Tibial nerve (tissue), 4 donors: ENCODE measurements at places on chromosomes 4 and X. TPM values are rescaled to one million over a fixed set of nuclear protein-coding genes. Genes with fewer than 3 reads are reported as not detected.

GRCh38 chr4:25299476-25300203, 12.9 kb upstream of the ZCCHC4 start:
- no peaks in the 10 kb centered on the region for H3K4me1 ChIP-seq
- no peak for DNase-seq
- no peak overlapping the region for H3K27ac ChIP-seq

DUX4 gene
- total RNA-seq: not detected

FATE1 gene
- not detected for total RNA-seq

EXOC1L gene
- not detected for total RNA-seq

JAKMIP1 gene
- 1.7 TPM for total RNA-seq

- H3K4me3 ChIP-seq: no peak overlapping the region
- no peaks in the 10 kb centered on the region for H3K27me3 ChIP-seq
- no peaks in the 10 kb centered on the region for H3K36me3 ChIP-seq
- no peak for DNase-seq
- H3K4me1 ChIP-seq: no peaks in the 10 kb centered on the region
- H3K27ac ChIP-seq: no peak overlapping the region
Measured at GRCh38 chr4:108636246-108636645, 14.2 kb upstream of the OSTC start.

DNA sequence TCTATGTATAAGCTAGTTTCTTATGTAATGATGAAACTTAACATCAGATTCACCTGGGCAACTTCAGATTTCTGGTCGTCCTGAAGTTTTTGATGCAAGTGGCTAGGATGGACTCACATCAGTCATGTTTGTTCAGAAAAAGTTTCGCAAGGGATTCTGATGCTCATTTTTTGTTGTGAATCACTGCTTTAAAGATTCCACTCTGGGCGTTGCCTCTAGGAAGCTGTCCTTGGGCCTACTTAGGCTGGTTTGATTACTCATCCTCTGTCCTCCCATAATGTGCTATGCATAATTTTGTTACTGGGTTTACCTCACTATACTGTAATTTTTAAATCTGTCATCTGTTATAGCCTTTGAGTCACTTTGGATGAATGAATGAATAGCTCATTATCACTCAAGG, 30.8 kb downstream of the HERC3 start:
- peaks cover 34% of the 10 kb centered on the region for H3K36me3 ChIP-seq
- H3K27me3 ChIP-seq: no peaks in the 10 kb centered on the region
- H3K27ac ChIP-seq: no peak overlapping the region
- no peak overlapping the region for H3K4me3 ChIP-seq
- H3K4me1 ChIP-seq: no peaks in the 10 kb centered on the region

GRCh38 chrX:40474205-40474626, 106.6 kb upstream of the ATP6AP2 start:
- no peak overlapping the region for H3K4me3 ChIP-seq
- H3K4me1 ChIP-seq: peaks cover 14% of the 10 kb centered on the region
- no peak for DNase-seq
- H3K27ac ChIP-seq: no peak overlapping the region
- peaks cover 10% of the 10 kb centered on the region for H3K27me3 ChIP-seq
- no peaks in the 10 kb centered on the region for H3K36me3 ChIP-seq

DNA sequence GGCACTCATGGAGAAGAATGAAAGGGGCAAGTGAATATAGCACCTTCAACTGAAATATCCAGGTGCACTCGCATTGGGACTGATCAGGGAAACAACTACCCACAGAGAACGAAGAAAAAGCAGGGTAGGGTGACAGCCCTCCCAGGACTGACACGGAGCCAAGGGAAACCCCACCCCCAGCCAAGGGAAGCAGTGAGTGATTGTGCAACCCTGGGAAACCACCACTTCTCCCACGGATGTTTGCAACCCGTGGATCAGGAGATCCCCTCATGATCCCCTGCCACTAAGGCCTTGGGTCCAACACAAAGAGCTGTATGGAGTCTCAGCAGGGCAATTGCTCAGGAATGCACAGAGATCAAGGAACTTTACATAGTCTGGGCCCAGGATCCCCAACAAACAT, 158.5 kb upstream of the HCCS start:
- no peaks in the 10 kb centered on the region for H3K4me1 ChIP-seq
- no peak overlapping the region for H3K4me3 ChIP-seq
- no peak overlapping the region for H3K27ac ChIP-seq
- no peaks in the 10 kb centered on the region for H3K27me3 ChIP-seq
- H3K36me3 ChIP-seq: no peaks in the 10 kb centered on the region
- no peak for DNase-seq

TKTL2 gene
- not detected for total RNA-seq

GRCh38 chr4:152626790-152627189, 53.0 kb downstream of the TMEM154 start:
- no peak overlapping the region for H3K4me3 ChIP-seq
- DNase-seq: no peak
- no peaks in the 10 kb centered on the region for H3K36me3 ChIP-seq
- peak overlapping the region; percentile 66 for H3K27ac ChIP-seq

USP17L28 gene
- total RNA-seq: not detected

HTR2C gene
- total RNA-seq: 0.66 TPM

ATP1B4 gene
- not detected for total RNA-seq

- H3K4me3 ChIP-seq: no peak overlapping the region
- no peaks in the 10 kb centered on the region for H3K27me3 ChIP-seq
- no peak overlapping the region for H3K27ac ChIP-seq
- no peaks in the 10 kb centered on the region for H3K36me3 ChIP-seq
- no peak for DNase-seq
- no peaks in the 10 kb centered on the region for H3K4me1 ChIP-seq
Measured at GRCh38 chr4:116099596-116099995, 985.8 kb downstream of the TRAM1L1 start.

KIF4A gene
- total RNA-seq: not detected

- no peaks in the 10 kb centered on the region for H3K36me3 ChIP-seq
- no peak overlapping the region for H3K27ac ChIP-seq
- DNase-seq: no peak
- no peaks in the 10 kb centered on the region for H3K4me1 ChIP-seq
- H3K4me3 ChIP-seq: no peak overlapping the region
- no peaks in the 10 kb centered on the region for H3K27me3 ChIP-seq
Measured at GRCh38 chr4:71222661-71223060, 116.2 kb upstream of the SLC4A4 start.

CCNB3 gene
- 3.5 TPM for total RNA-seq

GRCh38 chr4:36872679-36873078, 371.9 kb upstream of the NWD2 start:
- no peaks in the 10 kb centered on the region for H3K36me3 ChIP-seq
- no peak overlapping the region for H3K27ac ChIP-seq
- no peaks in the 10 kb centered on the region for H3K27me3 ChIP-seq
- H3K4me1 ChIP-seq: no peaks in the 10 kb centered on the region
- no peak for DNase-seq

UGT2B11 gene
- not detected for total RNA-seq

- H3K27me3 ChIP-seq: no peaks in the 10 kb centered on the region
- H3K27ac ChIP-seq: no peak overlapping the region
- no peaks in the 10 kb centered on the region for H3K4me1 ChIP-seq
- H3K4me3 ChIP-seq: no peak overlapping the region
Measured at GRCh38 chr4:25011135-25011866, 19.4 kb downstream of the LGI2 start.

CT55 gene
- total RNA-seq: not detected

TREX2 gene
- 3.1 TPM for total RNA-seq

PAGE1 gene
- total RNA-seq: not detected

DUSP21 gene
- total RNA-seq: not detected

GAGE12F gene
- not detected for total RNA-seq

ARX gene
- total RNA-seq: not detected

DNA sequence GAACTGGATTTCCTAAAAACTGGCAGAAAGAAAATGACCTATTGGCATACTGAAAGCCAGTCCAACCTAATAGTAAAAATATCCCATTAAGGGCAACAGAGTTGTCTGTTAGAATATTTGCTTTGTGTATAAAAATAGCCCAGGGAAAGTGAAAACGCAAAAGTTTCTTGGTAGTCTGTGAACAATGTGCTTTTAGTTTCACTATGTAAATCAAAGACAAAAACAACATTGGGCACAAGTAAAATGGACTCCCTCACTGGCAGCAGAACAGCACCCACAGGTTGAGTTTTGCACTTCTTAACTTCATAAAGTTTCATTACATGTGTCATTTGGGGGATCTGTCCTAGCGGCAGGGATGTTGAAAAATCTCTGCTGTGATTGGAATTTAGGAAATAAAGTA, 4.3 kb upstream of the FGG start:
- no peaks in the 10 kb centered on the region for H3K36me3 ChIP-seq
- no peak overlapping the region for H3K4me3 ChIP-seq
- no peak overlapping the region for H3K27ac ChIP-seq
- no peak for DNase-seq
- H3K4me1 ChIP-seq: no peaks in the 10 kb centered on the region
- H3K27me3 ChIP-seq: no peaks in the 10 kb centered on the region

DNA sequence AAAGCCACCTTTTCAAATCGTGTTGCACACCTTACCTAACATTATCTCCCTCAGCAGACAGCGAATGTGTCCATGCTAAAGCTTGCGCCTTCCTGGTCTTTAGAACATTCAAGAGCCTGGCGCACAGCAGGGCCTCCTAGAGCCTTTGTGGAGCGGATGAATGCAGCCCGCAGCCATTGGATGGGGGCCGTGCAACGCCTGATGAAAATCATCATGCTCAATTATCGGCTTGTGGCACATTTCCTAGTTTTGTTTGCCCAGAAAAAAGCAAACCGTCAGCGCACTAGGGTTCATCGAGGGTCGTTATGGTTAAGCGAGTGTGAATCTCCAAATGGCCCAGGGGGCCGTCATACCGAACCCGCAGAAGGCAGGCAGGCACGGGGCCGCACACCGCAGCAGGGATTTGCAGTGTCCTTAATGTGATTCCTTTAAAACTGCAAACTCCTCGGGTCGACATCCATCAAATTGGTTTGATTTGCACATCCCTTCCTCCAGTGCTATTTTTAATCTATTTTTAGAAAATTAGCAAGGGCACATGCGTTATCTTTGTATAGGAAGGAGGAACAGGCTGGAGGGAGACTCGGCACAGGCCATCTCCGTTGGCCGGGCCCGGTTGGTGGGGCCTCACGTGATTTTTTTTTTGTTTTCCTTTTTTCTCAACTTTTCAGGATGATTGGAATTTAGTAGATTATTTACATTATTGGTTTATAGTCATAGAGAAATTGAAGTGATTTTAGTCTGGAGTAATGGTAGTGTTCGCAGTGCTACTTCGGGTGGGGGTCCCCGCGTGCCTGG, 53.1 kb downstream of the ABLIM2 start:
- H3K36me3 ChIP-seq: no peaks in the 10 kb centered on the region
- H3K4me1 ChIP-seq: no peaks in the 10 kb centered on the region
- no peak for DNase-seq
- no peak overlapping the region for H3K4me3 ChIP-seq
- H3K27ac ChIP-seq: no peak overlapping the region
- H3K27me3 ChIP-seq: no peaks in the 10 kb centered on the region

DNA sequence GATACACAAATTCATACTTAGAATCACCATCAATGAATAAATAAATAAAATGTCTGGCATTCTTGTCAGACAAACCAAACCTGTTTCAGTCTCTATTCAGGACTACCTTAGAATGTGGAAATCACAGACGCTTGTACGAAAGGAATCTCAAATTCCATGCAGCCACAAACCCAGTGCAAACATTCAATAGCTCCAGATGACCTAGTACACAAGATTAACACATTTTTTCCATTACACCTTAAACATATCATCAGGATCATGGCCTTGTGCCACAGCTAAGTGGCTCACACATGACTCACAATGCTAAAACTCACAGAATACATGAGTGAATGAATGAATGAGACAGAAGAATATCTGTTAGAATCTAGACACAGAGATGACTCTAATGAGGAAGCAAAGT, 134.2 kb downstream of the PWWP3B start:
- H3K4me3 ChIP-seq: no peak overlapping the region
- H3K4me1 ChIP-seq: no peaks in the 10 kb centered on the region
- H3K36me3 ChIP-seq: no peaks in the 10 kb centered on the region
- no peak overlapping the region for H3K27ac ChIP-seq
- DNase-seq: no peak

SAGE1 gene
- not detected for total RNA-seq

TCP11X2 gene
- total RNA-seq: not detected

NUP62CL gene
- not detected for total RNA-seq

- no peaks in the 10 kb centered on the region for H3K36me3 ChIP-seq
- no peak for DNase-seq
- H3K27ac ChIP-seq: no peak overlapping the region
- H3K4me1 ChIP-seq: no peaks in the 10 kb centered on the region
- H3K4me3 ChIP-seq: no peak overlapping the region
- H3K27me3 ChIP-seq: no peaks in the 10 kb centered on the region
Measured at GRCh38 chr4:147492306-147492705, 11.4 kb downstream of the EDNRA start.

FREM3 gene
- total RNA-seq: not detected

GRCh38 chrX:119655125-119655524, 37.8 kb downstream of the SEPTIN6 start:
- no peaks in the 10 kb centered on the region for H3K4me1 ChIP-seq
- DNase-seq: no peak
- H3K36me3 ChIP-seq: no peaks in the 10 kb centered on the region
- no peak overlapping the region for H3K4me3 ChIP-seq
- H3K27ac ChIP-seq: no peak overlapping the region

- H3K4me3 ChIP-seq: no peak overlapping the region
- H3K4me1 ChIP-seq: peaks cover 20% of the 10 kb centered on the region
- no peak for DNase-seq
- H3K27me3 ChIP-seq: no peaks in the 10 kb centered on the region
- H3K36me3 ChIP-seq: no peaks in the 10 kb centered on the region
- no peak overlapping the region for H3K27ac ChIP-seq
Measured at GRCh38 chr4:47641755-47642154, 156.7 kb downstream of the ATP10D start.

DNA sequence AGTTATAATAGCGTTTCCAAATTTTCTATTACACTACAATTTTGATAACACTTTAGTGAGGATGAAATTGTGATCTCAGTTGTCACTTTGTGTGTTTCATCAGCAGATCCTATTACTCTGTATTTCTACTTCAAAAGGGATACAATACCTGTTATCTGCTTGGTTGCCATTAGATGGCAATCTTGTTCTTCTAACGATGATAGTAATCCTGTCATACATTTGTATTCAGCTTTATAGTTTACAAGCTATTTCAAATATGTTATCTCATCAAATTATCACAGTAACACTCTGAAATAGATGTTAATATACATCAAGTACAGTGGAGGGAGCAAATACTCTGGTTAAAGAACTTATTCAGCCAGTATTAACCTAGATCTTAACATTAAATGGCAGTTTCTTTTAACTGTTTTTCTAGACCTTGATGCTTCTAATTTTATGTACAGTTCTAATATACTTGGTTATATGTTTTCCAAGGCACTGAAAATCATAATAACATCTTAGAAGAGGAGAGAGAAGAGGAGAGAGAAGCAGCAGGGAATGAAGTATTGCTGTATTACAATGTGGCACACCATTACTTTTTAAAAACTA, 292.0 kb downstream of the CCSER1 start:
- no peaks in the 10 kb centered on the region for H3K27me3 ChIP-seq
- H3K4me1 ChIP-seq: no peaks in the 10 kb centered on the region
- no peak overlapping the region for H3K27ac ChIP-seq
- H3K36me3 ChIP-seq: no peaks in the 10 kb centered on the region
- DNase-seq: no peak
- H3K4me3 ChIP-seq: no peak overlapping the region

ACE2 gene
- 1.0 TPM for total RNA-seq

- no peak overlapping the region for H3K27ac ChIP-seq
- H3K4me1 ChIP-seq: peaks cover 5% of the 10 kb centered on the region
- no peak for DNase-seq
- no peaks in the 10 kb centered on the region for H3K36me3 ChIP-seq
- H3K27me3 ChIP-seq: no peaks in the 10 kb centered on the region
Measured at GRCh38 chr4:159071969-159072765, 30.7 kb upstream of the RAPGEF2 start.

ARHGAP6 gene
- 32.9 TPM for total RNA-seq

ZNF711 gene
- total RNA-seq: 2.8 TPM
